Activated T-helper 2 cell treated with anti-CD3 and anti-CD28 coated beads, Interferon-gamma antibody, Interleukin-2, Interleukin-4, amounts not matched to agents 10 μg/mL and 5 μg/mL and 100 μg/mL, durations not matched to agents 14 hours and 24 hours and 36 hours (primary cell): ENCODE measurements at places on chromosomes 3 and 15.

DNA sequence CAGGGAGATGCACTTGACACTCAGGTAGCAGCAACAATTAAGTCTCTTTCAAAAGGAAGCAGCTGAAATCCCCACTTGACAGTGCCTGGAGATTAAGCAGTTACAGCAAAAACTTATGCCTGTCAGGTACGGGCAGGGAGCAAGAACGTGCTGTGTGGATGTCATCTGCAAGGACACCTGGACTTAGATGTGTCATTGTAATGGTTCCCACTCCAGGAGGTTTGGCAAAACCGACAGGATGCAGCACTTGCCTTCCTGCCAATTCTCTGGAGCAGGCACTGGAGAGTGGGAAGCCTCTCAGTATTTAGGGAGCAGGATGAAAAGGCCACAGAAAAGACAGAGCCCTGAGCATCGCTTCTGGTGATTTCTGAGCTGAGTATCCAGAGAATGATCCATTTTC lies 292.4 kb downstream of the PDCD6IP start:
- no peak for DNase-seq

- DNase-seq: no peak
These were observed 327.8 kb downstream of the CTNNB1 start for GRCh38 chr3:41526995-41527573.

GRCh38 chr3:90032980-90033641 lies 925.7 kb downstream of the EPHA3 start:
- no peak for DNase-seq

DNA sequence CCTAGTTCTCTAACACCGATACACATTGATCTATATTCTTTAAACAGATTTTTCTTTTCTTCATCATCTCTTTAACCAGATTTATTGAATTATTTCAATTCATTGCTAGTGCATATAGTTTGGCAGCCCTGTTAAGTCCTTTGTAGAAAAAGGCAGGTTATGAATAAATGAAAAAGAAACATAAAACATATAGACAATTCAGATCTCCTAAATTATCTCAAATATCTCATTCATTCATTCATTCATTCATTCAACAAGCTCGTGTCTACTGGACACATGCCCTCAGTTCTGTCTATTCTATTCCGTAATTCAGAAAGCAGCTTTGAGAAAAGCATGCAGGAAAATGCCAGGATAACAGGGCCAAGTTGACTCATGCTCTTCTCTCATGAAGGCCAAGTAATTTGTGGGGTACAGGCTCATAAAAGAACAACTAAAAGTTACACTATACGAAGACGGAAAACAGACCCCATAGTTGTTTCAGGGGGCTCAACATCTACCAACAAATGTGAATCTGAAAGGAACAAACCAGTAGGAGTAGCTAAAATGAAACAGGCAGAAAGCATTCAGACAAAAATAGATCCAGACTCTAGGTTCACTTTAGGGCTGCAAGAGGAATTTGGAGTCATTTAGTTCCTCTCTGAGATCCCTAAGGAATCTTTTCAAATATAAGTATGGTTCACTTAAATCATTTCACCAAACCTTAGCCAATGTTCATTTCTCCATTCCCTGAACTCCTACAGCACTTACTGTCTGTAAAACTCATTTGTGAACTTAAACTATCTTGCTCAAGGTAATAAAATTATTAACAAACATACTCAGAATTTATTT lies 7.5 kb downstream of the ZNF148 start:
- DNase-seq: no peak

GRCh38 chr15:101446518-101447167 lies 42.9 kb downstream of the PCSK6 start:
- no peak for DNase-seq

DNA sequence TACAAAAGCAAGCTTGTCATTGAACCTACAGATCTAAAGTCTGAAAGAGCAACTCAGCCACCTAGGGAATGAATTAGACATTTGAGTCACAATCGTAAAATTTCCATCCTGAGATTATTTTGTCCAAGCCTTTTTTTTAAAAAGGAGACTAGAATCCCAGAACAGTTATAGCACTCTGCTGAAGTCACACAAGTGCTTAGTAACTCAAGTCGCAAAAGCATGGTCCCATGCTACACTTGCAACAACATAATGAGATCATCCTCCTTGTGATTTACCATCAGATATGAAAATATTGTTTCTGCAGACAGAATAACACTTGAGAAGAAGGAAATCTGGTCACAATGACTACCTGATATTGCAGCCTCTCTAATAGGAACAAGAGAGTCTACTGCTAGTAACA lies 106.7 kb downstream of the ZIC4 start:
- no peak for DNase-seq

DNA sequence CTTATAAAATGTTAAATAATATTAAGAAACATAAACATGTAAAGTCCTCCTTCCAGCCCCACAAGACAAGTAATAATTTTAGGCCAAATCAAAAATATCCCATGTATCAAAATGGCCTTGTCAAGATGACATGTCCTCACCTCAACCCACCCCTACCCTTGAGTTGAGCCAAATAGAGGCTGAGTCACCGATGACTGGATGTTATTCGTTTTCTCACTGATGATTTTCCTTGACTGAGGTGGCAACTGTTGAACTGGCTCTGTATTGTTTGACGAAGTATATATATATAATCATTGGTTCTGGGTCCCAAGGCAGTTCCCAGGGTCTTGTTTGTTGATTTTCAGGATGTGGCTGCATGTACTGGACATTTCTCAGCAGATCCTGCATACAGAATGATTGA lies 75.3 kb downstream of the TMEM108 start:
- DNase-seq: no peak

DNA sequence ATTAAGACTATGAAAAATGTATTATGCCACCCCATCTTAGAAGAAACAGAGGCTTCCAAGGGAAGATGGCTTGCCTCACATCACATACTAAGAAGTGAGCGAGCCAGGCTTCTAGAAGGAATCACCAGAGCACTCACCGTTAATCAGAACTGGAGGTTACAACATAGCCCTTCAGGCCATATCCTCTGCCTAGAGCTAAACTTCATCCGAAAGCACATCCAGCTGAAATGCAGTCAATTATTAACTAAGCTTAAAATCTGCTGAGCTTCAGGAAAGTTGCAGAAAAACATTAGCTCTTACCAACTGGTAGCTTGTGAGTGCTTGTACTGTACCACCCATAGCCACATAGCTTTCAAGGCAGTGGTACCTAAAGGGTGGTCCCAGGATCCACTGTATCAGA lies 483.2 kb downstream of the TBL1XR1 start:
- DNase-seq: no peak

DNA sequence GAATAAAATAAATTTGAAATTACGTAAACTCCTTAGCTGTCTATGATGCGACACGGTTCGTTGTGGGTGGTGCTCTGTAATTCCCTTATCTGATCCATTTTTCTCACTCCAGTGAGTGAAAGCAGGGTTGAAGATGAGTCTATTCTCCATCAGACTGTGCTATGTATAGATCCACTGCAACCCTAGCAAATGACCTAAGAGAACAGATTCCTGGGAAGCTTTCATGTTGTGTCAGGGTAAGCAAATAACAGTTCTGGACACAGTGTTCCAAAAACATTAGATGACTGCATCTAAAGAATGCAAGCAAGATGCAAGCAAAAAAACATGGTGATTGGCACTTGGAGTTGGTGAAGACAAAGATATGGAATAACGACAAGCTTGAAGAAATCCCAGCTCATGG lies 239.3 kb downstream of the SLC9A9 start:
- no peak for DNase-seq

- DNase-seq: no peak
These were observed 145.9 kb upstream of the TBL1XR1 start for GRCh38 chr3:177343122-177343625.

DNA sequence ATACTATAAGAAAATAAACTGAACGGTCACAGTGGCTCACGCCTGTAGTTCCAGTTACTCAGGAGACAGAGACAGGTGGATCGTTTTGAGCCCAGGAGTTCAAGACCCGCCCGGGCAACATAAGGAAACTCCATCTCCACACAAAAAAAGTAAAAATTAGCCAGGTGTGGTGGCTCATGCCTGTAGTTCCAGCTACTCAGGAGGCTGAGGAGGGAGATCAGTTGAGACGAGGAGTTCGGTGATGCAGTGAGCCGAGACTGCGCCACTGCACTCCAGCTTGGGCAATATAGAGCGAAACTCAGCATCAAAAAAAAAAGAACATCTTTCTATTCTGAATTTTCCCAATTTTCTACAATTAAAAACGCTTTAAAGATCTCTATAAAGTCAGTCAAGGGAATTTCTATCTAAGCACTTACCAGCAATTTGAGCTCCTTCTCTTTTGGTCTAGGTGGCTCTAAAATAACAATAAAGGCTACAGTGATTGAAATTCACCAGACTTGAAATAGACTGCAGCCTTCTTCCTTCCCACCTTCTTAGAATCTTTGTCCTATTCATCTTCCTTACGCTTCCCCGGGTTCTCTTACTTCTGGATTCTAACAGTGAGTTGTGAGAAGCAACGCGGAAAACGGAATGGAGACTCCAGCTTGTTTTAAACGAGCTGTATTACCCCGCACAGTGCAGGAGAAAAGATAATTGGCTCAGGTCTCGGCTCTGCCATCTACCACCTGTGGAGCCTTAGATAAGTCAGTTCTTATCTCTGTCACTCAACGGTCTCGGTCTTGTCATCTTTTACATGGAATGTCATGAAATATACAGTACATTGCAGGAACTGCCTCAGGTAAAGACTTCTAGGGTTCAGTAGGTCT lies 812 bp upstream of the SEC62 start:
- DNase-seq: no peak

GRCh38 chr3:68136411-68136810 lies 482.0 kb upstream of the SUCLG2 start:
- no peak for DNase-seq
